ENCODE measurements at places on chromosomes 13 and 19.
A peak's percentile ranks its signal among the peaks of the same experiment; 100 is the strongest.

DNA sequence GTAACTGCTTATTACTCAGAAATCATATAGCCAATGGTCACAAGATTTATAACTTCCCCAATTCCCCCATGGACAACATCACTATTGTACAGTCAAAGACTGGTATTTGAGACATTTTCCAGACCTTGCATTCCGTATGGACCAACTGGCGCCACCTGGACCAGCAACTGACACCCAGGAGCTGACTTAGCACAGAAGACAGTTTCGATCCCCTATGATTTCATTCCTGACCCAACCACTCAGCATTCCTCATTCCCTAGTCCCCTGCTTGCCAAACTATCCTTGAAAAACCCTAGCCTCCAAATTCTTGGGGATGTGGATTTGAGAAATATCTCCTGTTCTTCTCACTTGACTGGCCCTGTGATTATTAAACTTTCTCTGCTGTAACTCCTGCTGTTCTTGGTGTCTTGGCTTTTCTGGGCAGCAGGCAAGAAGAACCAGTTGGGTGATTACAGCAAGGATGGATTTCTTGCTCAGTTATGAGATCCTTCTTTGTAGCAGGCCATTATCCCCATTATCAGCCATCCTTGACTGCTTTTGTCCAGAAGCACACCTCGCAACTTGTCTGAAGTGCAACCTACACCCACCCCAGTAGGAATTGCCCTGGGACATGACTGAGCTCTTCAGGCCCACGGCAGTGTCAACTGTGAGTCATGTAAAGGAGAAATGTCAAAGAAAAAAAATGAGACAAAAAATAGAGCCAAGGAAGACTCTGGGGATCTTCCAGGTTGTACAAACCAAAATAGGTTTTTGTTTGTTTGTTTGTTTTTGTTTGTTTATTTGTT is 13.7 kb upstream of the MAP3K10 start:
- no peak for DNase-seq

GRCh38 chr19:1315470-1316166 is 29.9 kb downstream of the EFNA2 start:
- peak; percentile 33 for DNase-seq

GRCh38 chr13:36297366-36298338 is at the start of gene CCDC169:
Gene CCDC169, minus strand, starts transcription at chr13:36297814. Its CDS starts 95 bp downstream, at chr13:36297719.
- peak; percentile 64 for DNase-seq

DNA sequence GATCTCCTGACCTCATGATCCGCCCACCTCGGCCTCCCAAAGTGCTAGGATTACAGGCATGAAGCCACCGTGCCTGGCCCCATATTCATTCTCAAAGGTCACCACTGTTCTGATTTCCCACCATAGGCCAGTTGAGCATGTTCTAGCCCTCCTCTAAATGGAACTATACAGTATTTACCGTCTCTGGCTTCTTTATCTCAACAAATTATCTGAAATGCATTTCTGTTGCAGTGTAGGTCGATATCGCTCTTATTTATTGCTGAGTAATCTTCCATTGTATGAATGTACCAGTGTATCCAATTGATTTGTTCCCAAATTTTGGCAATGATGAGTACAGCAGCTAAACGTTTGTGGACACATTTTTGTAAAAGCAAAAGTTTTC is 15.4 kb downstream of the SLC1A5 start:
- DNase-seq = no peak

DNA sequence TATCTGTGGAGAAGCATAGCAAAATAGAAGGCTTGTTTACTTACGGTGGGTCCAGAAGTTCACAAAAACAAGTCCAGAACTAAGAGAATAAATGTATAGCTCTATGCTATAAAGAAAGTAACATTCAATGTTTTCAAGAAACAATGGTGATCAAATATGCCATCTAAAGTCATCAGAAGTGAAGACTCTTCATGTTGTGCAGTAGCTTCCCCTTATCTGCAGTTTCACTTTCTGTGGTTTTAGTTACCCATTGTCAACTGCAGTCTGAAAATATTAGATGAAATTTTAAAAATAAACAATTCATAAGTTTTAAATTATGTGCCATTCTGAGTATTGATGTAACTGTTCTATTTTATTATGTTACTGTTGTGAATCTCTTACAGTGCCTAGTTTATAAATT is 72.5 kb downstream of the EDNRB start:
- no peak for DNase-seq
